ENCODE measurements at places on chromosomes 16 and 17.

GRCh38 chr16:67248073-67248400, 742 bp upstream of the SLC9A5 start:
- no peak for DNase-seq

DNA sequence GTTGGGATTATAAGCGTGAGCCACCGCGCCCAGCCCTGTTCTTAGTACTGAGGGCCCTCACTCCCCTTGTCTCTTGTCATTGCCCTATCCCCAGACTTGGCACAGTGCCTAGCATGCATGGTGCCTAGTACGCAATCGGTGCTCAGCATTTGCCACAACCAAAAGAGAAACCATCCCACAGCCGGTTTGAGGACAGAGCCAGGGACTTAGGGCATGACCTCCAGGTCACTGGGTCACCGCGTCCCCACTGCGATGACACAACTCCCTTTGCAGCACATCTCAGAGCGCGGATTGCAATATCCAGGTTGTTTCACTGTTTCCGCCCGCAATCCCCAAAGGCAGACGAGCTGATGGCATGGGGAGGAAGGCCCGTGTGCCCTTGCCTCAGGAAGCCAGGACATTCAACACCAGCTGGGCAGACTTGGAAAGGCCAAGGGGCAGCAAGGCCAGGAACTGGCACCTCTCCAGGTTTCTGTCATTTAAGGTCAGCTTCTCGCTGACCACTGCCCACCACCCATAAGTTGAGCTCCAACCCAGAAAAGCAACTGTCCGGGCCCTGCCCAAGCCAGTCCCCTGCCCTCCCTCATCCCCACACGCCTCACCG, 274.5 kb downstream of the MRTFB start:
- DNase-seq: no peak

GRCh38 chr17:2390199-2390836, 10.5 kb downstream of the MNT start:
- no peak for DNase-seq

DNA sequence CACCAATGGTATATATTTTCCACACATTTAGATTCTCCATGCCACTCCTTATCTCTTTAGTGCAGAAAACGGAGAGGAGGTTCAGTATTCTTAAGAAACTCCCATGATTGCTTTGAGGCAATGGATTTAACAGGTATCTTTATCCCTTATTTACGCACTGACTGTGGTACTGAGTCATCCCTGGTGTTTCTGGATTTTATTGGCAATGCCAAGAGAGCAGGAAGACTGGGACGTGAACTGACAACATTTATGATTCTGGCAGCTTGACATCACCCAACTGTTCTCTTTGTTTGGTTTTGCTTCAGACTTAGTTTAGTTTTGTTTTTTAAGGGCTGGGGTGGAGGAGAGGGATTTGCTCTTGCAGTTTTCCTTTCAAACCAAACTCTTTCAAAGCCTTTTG, 131.4 kb downstream of the WWOX start:
- DNase-seq: no peak

- DNase-seq: no peak
These were observed 47.9 kb downstream of the UBE2G1 start for GRCh38 chr17:4318596-4318995.

- no peak for DNase-seq
These were observed 166.8 kb downstream of the MAP2K6 start for GRCh38 chr17:69581061-69581961.

GRCh38 chr16:76345163-76345661, 68.0 kb downstream of the CNTNAP4 start:
- no peak for DNase-seq

DNA sequence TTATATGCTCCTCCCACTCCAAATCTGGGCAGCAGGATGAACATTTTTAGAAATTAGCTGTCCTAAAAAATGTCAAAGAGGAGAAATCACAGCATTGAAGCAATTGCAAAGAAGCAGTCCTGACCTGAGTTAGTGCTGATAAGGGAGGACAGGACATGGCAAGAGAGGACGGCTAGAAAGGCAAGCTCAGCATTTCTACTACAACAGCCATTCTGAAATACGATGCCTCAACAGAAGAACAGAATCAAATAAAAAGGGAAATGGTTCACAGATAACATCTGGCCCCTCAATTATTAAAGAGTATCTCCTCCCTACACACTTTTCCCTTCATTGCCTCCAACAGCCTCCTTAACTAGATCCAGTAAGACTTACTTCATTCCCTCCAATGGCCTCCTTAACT, 18.3 kb downstream of the VPS53 start:
- no peak for DNase-seq

- no peak for DNase-seq
These were observed 26.4 kb upstream of the ARL4D start for GRCh38 chr17:43372273-43372911.

DNA sequence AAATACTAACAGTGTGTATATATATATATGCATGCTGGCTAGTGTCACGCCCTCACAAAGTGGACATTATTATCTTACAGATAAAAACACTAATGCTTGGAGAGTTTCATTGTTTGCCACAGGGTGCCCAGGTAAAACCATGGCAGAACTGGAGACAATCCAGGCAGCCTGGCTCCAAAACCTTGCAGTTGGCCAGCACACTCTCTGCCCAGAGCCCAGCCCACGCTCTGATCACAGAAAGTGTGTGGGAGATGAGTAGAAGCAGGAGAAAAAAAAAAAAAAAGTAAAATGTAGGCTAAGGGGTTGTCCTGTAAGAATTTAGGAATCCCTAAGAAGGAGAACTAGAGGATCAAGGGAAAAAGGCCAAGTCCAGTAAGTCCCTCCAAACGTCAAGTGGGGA, 538.0 kb downstream of the CDH13 start:
- no peak for DNase-seq

DNA sequence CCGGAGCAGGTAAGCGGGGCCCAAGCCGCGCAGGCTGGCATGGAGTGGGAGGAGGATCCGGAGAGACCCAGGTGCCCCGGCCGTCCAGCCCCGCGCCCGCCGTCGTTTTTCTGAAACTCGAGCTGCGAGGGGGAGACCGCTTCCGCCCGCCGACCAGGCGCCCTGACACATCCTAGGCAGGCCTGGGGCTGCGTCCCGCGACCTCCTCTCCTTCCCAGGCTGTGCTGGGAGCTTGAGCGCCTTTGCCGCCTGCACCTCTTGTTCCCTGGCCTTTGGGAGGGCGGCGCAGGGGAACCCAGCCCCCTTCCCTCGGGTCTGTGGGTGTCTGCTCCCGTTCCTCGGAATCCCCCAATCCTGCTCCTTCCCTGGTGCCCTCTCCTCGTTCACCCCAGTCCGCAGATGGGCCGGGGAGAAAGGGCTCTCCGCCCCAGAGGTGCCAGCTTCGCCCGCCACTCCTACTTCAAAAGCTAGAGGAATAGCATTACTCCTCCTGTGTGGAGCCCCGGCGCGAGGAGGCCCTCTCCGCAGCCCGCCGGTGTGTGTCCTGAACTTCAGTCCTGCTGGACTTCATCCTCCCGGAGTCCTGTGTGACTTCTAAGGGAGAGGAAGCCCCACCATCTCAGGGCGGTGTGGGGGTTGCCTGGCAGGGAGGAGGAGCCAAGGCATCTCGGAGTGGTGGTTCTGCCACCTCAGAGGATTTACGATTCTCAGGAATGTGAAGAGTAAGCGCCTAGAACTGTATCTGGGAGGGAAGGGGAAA, 1.0 kb downstream of the NHERF1 start:
- DNase-seq: peak; percentile 51

- no peak for DNase-seq
These were observed 9.0 kb downstream of the TMEM11 start for GRCh38 chr17:21204935-21205334.

DNA sequence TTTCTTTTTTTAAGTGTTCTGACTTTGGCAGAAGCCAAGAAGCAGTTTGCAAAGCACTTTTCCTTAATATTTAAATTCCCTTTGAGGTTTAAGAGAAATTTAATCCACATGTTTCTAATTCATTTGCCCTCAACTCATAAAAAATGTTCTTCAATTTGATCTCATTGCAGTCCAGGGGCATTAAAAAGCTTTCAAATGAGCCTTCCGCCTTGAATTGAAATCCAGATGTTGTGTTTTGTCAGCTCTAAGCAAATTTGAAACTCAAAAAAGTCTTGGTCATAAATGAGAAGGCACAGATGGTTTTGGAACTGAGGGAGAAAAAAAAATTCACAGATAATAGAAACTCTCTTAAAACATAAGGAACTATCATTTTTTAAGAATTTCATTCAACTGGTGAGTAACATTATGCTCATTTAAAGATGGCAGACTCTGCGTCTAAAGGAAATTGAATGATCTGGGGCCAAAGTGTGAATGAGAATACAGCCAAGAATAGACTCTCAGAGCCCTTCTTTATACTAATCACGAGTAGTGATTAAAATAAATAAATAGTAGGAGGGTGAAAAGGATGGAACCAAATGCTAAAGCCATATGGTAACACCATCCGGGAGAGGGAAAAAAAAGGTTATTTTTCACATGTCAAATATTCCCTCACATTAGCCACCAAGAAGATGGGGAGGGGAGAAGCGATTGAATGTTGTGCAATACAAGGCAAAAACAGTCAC, 1304.7 kb downstream of the CDH8 start:
- DNase-seq: no peak
